ENCODE measurements at places on chromosomes 1 and 21. TPM values are rescaled to one million over a fixed set of nuclear protein-coding genes. Genes with fewer than 3 reads are reported as not detected.

PARP1 gene
- total RNA-seq = 168 TPM

OR2T11 gene
- total RNA-seq = not detected

REN gene
- total RNA-seq = not detected

TMEM240 gene
- total RNA-seq = 24.4 TPM

CBR3 gene
- not detected for total RNA-seq

DNA sequence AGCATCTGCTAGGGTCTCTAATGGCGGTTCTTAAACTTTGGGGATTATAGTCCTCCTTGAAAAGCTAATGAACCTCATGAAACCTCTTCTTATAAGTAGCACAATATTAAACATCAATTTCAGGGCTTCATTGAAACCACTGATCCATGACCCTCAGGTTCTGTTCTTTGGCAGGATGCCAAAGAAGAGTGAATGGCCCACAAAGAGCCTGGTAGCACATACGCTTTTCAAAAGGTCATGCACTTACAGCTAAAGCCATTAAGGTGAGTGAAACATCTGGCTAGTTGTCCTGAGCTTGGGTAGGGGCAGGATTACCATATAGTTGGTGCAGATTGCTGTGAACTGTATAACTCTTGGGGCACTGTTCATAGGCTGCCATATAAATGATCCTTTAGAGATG is 42.3 kb downstream of the MDM4 start:
- no peaks in the 10 kb centered on the region for H3K36me3 ChIP-seq
- no peak overlapping the region for H3K4me3 ChIP-seq
- no peak overlapping the region for H3K27ac ChIP-seq
- peaks cover 12% of the 10 kb centered on the region for H3K4me1 ChIP-seq
- no peaks in the 10 kb centered on the region for H3K27me3 ChIP-seq

- H3K27me3 ChIP-seq = peaks cover 1% of the 10 kb centered on the region
- H3K36me3 ChIP-seq = no peaks in the 10 kb centered on the region
- no peak for DNase-seq
- H3K27ac ChIP-seq = no peak overlapping the region
- H3K4me1 ChIP-seq = no peaks in the 10 kb centered on the region
These were observed 30.4 kb upstream of the ZFYVE9 start for GRCh38 chr1:52111492-52111891.

DNA sequence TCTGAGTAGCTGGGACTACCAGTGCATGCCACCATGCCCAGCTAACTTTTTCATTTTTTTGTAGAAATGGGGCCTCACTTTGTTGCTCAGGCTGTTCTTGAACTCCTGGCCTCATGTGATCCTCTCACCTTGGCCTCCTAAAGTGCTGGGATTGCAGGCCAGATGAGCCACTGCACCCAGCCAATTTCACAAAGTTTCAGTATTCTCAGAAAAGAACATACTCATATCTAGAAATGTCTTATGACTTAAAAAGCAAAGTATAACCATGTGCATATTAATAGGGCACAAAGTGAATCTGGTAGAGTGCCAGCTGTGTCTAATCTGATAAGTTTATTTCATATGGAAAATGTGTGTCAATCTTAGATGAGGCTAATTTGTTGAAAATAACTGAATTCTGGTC is 87.5 kb upstream of the CACYBP start:
- DNase-seq = no peak
- no peak overlapping the region for H3K27ac ChIP-seq
- no peaks in the 10 kb centered on the region for H3K4me1 ChIP-seq
- H3K4me3 ChIP-seq = no peak overlapping the region

DNA sequence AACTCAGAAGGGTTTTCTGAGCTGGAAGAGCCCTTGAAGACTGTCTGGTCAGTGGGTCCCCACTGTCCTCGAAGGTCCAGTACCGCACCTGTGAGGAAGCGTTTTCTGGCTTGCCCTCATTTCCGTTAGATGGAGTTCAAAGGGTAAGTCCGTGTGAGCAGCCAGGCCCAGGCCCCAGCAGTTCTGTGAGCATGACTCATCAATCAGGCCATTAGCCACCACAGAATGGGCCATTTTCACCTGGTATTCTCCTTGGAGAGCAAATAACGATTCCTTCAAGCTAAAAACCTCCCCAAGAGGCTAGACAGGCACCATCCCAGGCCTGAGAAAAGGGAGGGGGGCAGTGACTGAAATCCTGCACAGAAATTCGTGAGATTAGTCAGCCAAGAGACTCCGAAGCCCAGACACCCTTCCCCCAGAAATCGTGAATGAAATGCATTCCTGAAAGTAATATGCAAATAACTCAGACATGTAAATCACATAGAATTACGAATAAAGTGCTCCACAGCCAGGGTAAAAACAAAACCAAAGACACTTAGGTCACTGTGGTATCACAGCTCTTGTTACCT is 66.0 kb downstream of the BCAR3 start:
- peaks cover 84% of the 10 kb centered on the region for H3K4me1 ChIP-seq
- H3K36me3 ChIP-seq = no peaks in the 10 kb centered on the region
- peak overlapping the region; percentile 66 for H3K4me3 ChIP-seq
- peaks cover 11% of the 10 kb centered on the region for H3K27me3 ChIP-seq

- DNase-seq = no peak
- H3K27me3 ChIP-seq = no peaks in the 10 kb centered on the region
- H3K27ac ChIP-seq = no peak overlapping the region
- H3K4me1 ChIP-seq = peaks cover 20% of the 10 kb centered on the region
- H3K4me3 ChIP-seq = no peak overlapping the region
These were observed 27.5 kb downstream of the KAZN start for GRCh38 chr1:14625996-14626395.

DNA sequence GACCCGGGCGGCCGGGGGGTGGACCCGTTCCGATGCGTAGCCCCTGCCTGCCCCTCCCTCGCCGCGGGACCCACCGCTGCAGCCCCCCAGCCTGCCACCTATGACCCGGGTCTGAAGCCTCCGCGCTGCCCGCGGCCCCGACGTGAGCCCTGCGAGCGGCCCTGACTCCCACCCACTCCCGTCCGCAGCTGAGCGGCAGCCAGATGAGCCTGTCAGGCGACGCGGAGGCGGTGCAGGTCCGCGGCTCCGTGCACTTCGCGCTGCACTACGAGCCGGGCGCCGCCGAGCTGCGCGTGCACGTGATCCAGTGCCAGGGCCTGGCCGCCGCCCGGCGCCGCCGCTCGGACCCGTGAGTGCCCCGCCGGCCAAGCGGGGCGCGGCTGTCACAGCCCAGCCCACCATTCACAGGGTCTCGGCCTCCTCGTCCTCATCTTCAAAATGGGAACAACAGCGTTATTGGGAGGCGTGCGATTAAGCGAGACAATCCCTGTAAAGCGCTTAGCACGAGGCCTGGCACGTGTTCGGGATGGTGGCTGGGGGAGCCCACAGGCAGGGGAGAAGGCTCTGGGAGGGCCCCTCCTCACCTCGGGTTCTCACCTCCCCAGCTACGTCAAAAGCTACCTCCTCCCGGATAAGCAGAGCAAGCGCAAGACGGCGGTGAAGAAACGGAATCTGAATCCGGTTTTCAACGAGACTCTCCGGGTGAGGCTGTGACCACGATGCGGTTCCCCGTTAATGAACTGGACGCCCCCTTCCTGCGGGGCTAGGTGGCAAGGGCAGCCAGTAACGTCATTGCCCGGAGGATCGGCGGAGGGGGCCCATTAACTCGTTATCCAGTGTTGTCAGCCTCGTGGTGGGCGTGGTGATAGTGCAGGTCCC is 8.2 kb downstream of the SYTL1 start:
- peak; percentile 71 for DNase-seq
- no peaks in the 10 kb centered on the region for H3K4me1 ChIP-seq
- no peaks in the 10 kb centered on the region for H3K36me3 ChIP-seq
- H3K4me3 ChIP-seq = peak overlapping the region; percentile 57
- peaks cover 2% of the 10 kb centered on the region for H3K27me3 ChIP-seq
- no peak overlapping the region for H3K27ac ChIP-seq

- no peaks in the 10 kb centered on the region for H3K4me1 ChIP-seq
- no peak overlapping the region for H3K4me3 ChIP-seq
- peaks cover 2% of the 10 kb centered on the region for H3K27me3 ChIP-seq
- no peak overlapping the region for H3K27ac ChIP-seq
- no peaks in the 10 kb centered on the region for H3K36me3 ChIP-seq
These were observed 55.7 kb downstream of the WARS2 start for GRCh38 chr1:119084798-119085197.

DNA sequence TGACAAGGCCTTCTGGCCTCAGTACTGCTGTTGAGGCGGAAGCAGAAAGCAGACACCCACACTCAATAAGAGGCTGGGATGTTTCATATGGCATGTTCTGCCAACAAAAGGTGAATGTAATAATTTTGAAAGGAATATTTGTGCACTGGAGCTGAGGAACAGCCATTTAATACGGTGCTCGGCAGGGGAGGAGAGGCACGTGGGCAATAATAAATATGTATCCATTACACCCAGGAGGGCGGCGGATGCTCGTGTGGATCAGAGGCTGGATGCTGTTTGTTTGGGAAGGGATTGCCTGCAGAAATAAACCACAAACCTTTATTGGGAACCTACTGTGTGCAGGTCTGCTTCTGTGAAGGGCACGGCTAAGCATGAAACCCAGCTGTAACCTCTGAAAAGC is 92.0 kb downstream of the VWA5B1 start:
- H3K27me3 ChIP-seq = peaks cover 14% of the 10 kb centered on the region
- DNase-seq = no peak
- H3K4me1 ChIP-seq = peaks cover 17% of the 10 kb centered on the region

DNA sequence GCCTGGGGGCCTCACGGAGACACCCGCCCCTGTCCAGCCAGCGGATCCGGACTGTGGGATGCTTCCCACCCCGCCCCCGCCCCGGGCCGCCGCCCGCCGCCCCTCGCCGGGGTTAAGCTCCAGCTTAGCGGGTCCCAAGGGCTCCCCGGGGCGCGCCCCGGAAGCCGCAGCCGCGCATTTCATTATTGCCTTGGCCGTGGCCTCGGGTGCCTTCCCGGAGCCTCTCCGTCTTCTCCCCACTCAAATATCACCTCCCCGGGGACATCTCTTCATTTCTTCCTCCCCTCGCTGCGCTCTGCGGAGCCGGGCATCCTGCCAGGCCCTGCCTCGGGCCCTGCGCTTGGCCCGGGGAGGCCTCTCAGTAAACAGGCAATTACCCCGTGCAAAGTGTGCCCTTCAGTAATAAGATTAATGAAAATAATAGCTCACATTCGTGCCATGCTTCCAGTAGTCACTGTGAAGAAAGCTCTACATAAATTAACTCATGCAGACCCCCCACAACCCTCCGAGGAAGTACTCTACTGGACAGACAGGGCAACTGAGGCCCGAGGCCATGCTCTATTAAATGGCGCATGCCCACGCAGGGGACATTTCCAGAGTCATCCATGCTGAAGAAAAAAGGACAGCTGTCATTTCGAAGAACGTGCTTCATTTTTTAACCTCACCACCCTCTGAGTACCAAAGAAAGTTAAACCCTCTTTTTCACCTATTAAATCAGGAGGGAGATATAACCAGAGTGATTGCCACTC is 49.9 kb upstream of the LAPTM5 start:
- no peak overlapping the region for H3K27ac ChIP-seq
- H3K36me3 ChIP-seq = no peaks in the 10 kb centered on the region
- no peak for DNase-seq
- no peak overlapping the region for H3K4me3 ChIP-seq
- peaks cover 4% of the 10 kb centered on the region for H3K27me3 ChIP-seq

- H3K36me3 ChIP-seq = no peaks in the 10 kb centered on the region
- peak overlapping the region; percentile 95 for H3K27ac ChIP-seq
- H3K27me3 ChIP-seq = peaks cover 5% of the 10 kb centered on the region
- no peak for DNase-seq
- H3K4me3 ChIP-seq = peak overlapping the region; percentile 90
These were observed 2.0 kb upstream of the LIN28A start for GRCh38 chr1:26408604-26409003.

DNA sequence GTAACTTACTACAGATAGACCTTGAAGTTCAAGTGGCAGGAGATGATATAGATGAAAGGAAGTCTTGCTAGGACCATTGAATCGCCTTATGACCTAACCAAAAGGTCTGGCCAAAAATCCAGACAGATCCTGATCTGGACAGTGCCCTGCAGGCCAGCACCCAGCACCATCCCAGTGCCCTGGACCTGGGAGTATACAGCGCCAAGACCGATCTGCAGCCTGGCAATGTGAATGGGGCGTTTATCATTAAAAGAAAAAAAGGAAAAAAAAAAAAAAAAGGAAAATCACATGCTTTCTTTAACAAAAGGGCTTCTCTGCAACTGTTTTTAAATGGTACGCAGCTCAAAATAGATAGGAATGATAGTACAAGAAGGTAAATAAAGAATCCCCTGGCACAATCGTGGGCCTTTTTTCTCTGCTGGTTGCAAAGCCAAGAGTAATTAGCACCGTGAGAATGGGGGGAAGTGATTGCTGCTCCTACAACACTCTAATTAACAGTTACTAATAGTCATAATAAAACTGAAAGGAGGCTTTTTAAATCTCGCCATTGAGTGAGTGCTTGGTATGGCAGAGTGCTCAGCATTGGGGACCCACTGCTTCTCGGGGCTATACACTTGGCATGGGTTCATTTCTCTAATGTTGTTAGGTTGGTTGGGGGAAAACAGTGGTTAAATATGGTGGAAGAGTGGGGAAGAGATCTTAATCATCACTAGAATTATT is 146.7 kb downstream of the KAZN start:
- no peak for DNase-seq
- H3K4me1 ChIP-seq = peaks cover 20% of the 10 kb centered on the region
- peaks cover 8% of the 10 kb centered on the region for H3K27me3 ChIP-seq
- H3K4me3 ChIP-seq = no peak overlapping the region
- no peaks in the 10 kb centered on the region for H3K36me3 ChIP-seq
- no peak overlapping the region for H3K27ac ChIP-seq

GRCh38 chr1:109148987-109149561 is 35.2 kb downstream of the ELAPOR1 start:
- peaks cover 3% of the 10 kb centered on the region for H3K27me3 ChIP-seq
- no peak overlapping the region for H3K4me3 ChIP-seq
- H3K27ac ChIP-seq = no peak overlapping the region

GRCh38 chr1:115214098-115214497 is 124.0 kb downstream of the NGF start:
- no peaks in the 10 kb centered on the region for H3K36me3 ChIP-seq
- no peaks in the 10 kb centered on the region for H3K27me3 ChIP-seq

DNA sequence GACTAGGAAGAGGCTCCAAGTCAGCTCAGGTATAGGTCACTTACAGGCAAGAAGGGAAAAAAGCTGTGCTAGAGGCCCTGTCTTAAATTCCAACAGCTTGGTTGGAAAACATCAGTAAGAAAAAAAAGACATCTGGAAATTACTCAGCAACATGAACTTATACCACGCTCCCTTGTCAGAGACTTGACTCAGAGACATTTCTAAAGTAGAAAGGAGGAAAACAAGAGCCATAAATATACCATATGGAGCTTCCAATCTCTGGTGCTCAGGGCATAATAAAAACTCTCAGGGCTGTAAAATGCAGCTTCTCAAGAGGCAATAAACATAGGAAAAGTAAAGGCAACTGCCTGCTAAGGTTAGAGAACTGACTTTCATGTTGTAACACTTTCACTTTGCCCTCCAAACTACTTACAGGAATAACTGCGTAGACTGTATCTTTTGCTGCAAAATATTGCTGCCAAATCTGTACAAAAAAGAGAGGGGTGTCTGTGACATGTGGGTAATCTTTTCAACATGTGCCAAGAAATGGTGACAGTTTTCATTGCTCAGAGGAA is 14.7 kb downstream of the ATPAF1 start:
- H3K4me1 ChIP-seq = no peaks in the 10 kb centered on the region
- DNase-seq = no peak

GRCh38 chr1:10515301-10515975 is 40.7 kb downstream of the PEX14 start:
- H3K36me3 ChIP-seq = no peaks in the 10 kb centered on the region
- H3K4me1 ChIP-seq = peaks cover 58% of the 10 kb centered on the region
- no peak overlapping the region for H3K4me3 ChIP-seq
- DNase-seq = no peak

- H3K4me3 ChIP-seq = peak overlapping the region; percentile 59
- peaks cover 18% of the 10 kb centered on the region for H3K4me1 ChIP-seq
- peaks cover 7% of the 10 kb centered on the region for H3K27me3 ChIP-seq
- H3K36me3 ChIP-seq = no peaks in the 10 kb centered on the region
These were observed 7.6 kb upstream of the TIE1 start for GRCh38 chr1:43293176-43293575.
